Endothelial cell (in vitro differentiated cells): ENCODE measurements at places on chromosomes 11 and 22. TPM values are rescaled to one million over a fixed set of nuclear protein-coding genes. Genes with fewer than 3 reads are reported as not detected.

The XPNPEP3 gene
- 23.5 TPM for total RNA-seq

GRCh38 chr11:1782831-1783724 is 19.4 kb upstream of the CTSD start:
- no peaks in the 10 kb centered on the region for H3K36me3 ChIP-seq
- H3K4me1 ChIP-seq = peaks cover 8% of the 10 kb centered on the region
- DNase-seq = no peak
- H3K27me3 ChIP-seq = peaks cover 13% of the 10 kb centered on the region
- no peak overlapping the region for H3K4me3 ChIP-seq

DNA sequence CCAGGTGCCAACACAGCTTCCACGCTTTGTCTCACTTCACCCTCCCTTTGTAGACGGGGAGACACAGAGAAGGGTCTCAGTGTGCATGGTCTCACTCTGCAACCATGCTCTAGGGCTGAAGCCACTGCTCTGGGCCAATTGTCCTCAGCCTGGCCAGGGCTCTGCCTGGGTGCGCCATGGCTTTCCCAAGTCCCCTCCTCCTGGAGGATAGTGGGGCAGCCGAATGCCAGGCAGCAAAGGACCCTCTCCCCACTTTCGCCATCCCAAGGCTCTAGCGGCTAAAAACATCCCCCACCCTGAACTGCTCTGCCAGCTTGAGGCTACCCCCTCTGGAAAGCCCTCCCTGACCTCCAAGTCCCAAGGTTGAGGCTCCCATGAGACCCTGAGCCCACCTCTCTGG is 20.4 kb upstream of the MYEOV start:
- no peak for DNase-seq
- H3K4me1 ChIP-seq = peaks cover 21% of the 10 kb centered on the region
- H3K27me3 ChIP-seq = peaks cover 3% of the 10 kb centered on the region
- no peak overlapping the region for H3K27ac ChIP-seq

- DNase-seq = peak; percentile 58
- no peak within 1 kb of the TSS for H3K27ac ChIP-seq
- no peaks in the 10 kb centered on the region for H3K36me3 ChIP-seq
- peaks cover 5% of the 10 kb centered on the region for H3K4me1 ChIP-seq
These were observed at the start of gene CNTN5 for GRCh38 chr11:99020352-99021225. TSS of gene CNTN5 (plus strand) at chr11:99020949.

DNA sequence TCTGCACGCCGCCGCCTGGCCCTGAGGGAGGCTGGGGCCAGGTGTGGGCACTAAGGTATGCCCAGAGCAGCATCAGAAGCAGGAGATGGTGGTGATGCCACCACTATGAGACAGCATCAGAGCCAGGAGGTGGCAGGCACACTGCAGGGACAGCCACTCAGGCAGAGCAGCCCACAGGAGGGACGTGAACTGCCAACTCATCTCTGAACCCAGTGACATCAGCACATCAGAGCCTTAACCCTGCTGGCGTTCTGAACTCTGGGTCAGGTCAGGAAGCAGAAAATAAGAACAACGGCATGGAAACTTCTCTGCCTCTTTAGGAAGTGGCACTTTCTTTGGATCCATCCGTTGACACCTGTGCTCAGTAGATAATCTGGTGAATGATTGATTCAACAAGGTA is 14.7 kb upstream of the IFT27 start:
- no peaks in the 10 kb centered on the region for H3K4me1 ChIP-seq
- DNase-seq = no peak
- H3K27ac ChIP-seq = no peak overlapping the region
- H3K36me3 ChIP-seq = no peaks in the 10 kb centered on the region
- peaks cover 3% of the 10 kb centered on the region for H3K27me3 ChIP-seq
- no peak overlapping the region for H3K4me3 ChIP-seq
